ENCODE measurements at places on chromosomes 1 and 21. TPM values are rescaled to one million over a fixed set of nuclear protein-coding genes. Genes with fewer than 3 reads are reported as not detected.

Gene DCDC2B
- not detected for total RNA-seq

Gene PCNT
- total RNA-seq = 36.3 TPM

GRCh38 chr1:206596319-206596666 lies 16.0 kb downstream of the EIF2D start:
- no peak for DNase-seq

GRCh38 chr1:64302971-64303370 lies 99.5 kb downstream of the UBE2U start:
- DNase-seq = no peak

GRCh38 chr1:169360415-169360814 lies 7.2 kb downstream of the NME7 start:
- no peak for DNase-seq

DNA sequence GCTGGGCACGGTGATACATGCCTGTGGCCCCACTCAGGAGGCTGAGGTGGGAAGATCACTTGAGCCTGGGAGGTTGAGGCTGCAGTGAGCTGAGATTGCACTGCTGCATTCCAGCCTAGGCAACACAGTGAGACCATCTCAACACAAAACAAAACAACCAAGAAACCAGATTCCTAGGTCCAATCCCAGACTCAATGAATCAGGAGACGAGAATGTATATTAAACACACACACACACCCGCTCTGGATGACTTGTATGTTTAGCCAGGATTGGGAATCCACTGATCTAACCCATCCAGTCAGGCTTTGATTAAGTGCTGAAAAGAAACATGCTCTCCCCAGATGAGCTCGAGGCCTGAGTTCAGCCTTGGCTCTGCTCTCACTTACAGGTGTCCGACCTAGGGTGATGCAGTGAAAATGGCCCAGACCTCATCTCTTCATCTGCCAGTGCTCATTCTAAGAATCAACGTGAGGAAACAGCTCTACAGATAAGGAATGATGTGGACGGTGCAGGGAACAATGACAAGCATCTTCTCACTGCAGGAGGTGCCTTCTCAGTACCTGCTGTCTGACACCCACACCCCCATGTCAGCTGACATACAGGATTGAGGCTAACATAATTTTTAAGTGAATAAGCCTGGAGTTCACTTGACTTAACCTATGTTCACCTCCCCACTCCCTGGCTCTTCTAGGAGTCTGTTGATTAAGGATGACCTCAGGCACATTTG lies 15.3 kb upstream of the SRSF4 start:
- DNase-seq = no peak

DNA sequence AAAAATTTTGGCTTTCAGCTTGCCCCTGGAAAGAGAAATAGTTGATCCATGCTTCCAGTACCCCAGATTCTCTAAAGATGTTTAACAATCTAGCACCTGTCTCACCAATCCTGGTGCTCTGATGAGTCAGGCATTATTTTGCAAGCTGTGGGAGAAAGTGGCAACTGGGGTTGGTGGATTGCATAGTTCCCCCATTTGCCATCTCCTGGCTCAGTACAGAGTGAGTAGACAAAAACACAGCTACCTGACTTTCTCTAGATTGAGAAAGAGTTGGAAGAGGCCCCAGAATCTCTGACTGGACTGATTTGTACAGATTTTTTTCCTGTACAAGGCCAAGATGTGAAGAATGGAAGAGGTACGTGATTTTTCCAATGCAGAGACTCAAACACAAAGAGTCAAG lies 75.1 kb upstream of the NEGR1 start:
- no peak for DNase-seq

Measured in left ventricle myocardium inferior (tissue), 1 donor.